Endothelial cell (in vitro differentiated cells): ENCODE measurements at places on chromosomes 7 and 10. TPM values are rescaled to one million over a fixed set of nuclear protein-coding genes. Genes with fewer than 3 reads are reported as not detected.

- no peak for DNase-seq
Observed at GRCh38 chr10:121324678-121325213, 273.5 kb downstream of the FGFR2 start.

Gene CDHR3
- 10.6 TPM for total RNA-seq

- DNase-seq: no peak
Observed at GRCh38 chr10:3964516-3964915, 179.5 kb upstream of the KLF6 start.

GRCh38 chr7:28389504-28390395, 22.6 kb upstream of the CREB5 start:
- DNase-seq: no peak

Gene PNLIPRP1
- total RNA-seq: not detected

GRCh38 chr7:54897891-54898290, 120.9 kb upstream of the EGFR start:
- no peak for DNase-seq

DNA sequence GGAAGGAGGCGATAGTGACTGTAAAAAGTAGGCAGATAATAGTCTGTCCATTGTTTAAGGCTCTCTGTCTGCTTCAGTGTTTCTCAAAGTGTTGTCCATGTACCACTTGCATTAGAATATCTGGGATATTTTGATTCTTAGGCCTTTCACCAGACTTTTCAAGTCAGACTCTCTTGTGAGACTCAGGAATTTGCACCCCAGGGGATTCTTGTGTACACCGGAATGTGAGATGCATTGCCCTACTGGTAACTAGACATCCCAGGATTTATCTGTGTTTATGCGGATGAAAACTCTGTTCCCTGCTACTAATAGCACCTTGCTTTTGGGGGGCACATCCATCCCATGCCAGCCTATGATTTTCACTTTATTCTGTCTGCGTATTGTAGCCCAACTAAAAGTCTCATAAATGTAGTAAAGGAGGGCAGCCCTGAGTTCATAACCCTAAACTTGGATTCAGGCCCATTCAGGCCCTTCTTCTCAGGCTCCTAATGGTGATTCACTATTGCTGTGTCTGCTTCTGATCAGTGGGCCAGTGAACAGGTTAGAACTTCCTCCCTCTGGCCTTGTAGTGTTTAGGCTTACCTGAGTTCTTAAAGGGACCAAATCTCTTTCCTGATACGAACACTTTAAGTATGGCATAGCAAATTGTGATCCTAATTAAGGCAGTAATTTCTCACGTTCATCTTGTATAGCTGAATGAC, 71.8 kb upstream of the RPA3 start:
- DNase-seq: no peak

DNA sequence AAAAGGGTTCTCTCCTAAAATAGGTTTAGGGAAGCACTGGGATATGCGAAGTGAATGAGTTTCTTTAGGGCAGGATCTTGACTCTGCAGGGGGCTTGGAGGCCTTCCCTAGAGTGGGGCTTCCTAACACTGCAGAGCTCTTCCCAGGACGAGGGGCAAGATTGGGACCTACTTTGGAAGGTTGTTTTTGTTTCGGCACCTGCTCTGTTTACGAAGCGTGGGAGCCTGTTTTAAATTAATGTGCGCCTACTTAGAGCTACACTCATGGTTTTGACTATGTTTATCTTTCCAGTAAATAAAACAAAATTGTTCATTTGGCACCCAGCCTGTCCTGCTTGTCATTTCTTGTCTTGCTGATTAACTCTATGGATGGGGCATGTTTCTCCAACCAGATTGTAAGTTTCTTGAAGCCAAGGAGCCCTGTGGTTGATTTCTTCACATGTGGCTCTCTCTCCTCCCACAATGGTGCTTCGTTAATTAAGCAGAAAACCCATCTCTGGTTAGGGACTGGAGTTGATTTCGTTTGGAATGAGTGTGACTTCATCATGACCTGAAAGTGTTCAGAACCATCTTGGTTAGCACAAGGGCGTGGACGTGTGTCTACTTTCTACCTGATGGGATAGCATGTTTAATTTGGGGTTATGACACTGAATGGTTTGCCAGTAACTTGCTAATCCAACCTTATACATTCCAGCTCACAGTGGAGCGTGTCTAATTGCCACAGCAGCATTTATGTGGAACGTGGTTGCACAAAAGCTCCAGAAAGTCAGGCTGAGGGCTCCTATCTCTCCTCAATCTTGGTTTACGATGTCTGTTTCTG, 98.1 kb downstream of the TCF7L2 start:
- no peak for DNase-seq

Gene IRF5
- total RNA-seq: 3.9 TPM

DNA sequence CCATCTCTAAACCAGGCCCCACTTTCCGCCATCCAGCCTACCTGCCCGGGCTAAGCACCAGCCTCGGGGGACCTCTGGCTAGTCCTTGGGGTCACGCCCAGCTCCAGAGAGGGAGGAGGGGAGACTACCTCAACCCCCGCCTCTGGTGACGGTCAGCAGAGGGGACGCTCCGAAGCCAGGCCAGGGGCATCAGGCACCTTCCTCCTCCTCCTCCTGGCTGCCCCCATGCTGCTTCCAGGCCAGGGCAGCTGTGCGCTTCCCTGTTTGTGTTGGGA, 4.0 kb upstream of the SMARCD3 start:
- DNase-seq: no peak

- no peak for DNase-seq
Observed at GRCh38 chr7:86747698-86748097, 104.0 kb downstream of the GRM3 start.

Gene OIT3
- total RNA-seq: 5.5 TPM

GRCh38 chr10:44685747-44686146, 225.4 kb upstream of the TMEM72 start:
- DNase-seq: no peak

DNA sequence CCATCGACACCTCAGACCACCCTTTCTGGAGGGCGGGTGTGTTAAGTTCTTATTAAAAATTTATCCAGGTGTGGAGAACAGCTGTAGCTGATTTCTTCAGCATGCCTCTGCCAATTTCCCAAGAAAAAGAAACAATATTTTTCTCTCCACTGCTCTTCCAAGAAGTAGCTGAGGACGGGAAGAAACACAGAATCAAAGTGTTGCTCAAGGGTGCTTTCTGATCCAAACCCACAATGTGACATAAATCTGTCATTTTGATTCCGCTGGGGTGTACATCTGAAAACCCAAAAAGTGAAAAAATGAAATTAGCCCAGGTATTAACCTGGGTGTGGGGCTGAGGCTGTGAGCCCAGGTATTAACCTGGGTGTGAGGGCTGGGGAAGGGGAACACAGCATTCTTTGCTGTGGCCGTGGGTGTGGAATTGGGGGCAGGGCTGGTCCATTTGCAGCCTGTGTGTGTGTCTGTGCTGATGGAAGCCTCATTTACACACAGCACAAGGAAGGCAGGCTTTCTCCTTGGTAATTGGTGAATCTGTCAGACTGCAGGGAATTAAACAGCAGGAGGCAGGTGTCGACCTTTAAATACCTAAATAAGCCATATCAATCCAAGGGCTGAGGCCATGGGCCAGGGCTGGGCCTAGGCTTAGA, 48.4 kb upstream of the CCDC3 start:
- no peak for DNase-seq

Gene INMT
- total RNA-seq: 1.4 TPM

DNA sequence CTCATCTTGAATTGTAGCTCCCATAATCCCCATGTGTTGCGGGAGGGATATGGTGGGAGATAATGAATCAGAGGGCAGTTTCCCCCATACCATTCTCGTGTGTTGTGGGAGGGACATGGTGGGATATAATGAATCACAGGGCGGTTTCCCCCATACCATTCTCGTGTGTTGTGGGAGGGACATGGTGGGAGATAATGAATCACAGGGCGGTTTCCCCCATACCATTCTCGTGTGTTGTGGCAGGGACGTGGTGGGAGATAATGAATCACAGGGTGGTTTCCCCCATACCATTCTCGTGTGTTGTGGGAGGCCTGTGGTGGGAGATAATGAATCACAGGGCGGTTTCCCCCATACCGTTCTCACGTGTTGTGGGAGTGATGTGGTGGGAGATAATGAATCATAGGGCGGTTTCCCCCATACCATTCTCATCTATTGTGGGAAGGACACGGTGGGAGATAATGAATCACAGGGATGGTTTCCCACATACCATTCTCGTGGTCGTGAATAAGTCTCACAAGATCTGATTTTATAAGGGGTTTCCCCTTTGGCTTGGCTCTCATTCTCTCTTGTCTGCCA, 271.0 kb downstream of the MAD1L1 start:
- no peak for DNase-seq

GRCh38 chr10:130493021-130493420, 356.8 kb downstream of the GLRX3 start:
- no peak for DNase-seq

- DNase-seq: peak; percentile 38
Observed at GRCh38 chr7:141221007-141221612, 147.2 kb downstream of the TMEM178B start.

- DNase-seq: no peak
Observed at GRCh38 chr10:31774299-31774900, 154.2 kb downstream of the ARHGAP12 start.

DNA sequence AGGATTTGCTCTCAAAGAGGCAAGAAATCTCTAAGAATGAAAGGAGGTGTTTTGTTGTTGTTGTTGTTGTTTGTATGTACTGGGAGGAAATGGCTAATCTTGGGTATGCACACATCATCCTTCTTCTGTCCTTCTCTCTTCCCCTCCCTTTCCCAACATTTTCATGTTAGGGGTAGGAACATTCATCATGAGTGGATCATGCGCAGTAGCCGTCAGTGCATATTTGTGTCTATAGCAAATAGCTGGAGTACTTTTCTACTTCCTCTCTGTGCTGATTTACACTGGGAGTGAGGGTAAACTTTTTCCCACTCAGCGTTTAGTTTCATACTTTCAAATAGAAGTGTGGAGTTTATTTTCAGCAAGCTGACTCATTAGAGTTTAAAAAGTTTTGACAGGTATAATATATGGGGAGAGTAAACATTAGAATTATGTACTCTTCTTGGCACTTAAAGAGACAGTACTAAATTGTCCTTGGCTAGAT, 80.5 kb upstream of the PRKG1 start:
- DNase-seq: no peak

DNA sequence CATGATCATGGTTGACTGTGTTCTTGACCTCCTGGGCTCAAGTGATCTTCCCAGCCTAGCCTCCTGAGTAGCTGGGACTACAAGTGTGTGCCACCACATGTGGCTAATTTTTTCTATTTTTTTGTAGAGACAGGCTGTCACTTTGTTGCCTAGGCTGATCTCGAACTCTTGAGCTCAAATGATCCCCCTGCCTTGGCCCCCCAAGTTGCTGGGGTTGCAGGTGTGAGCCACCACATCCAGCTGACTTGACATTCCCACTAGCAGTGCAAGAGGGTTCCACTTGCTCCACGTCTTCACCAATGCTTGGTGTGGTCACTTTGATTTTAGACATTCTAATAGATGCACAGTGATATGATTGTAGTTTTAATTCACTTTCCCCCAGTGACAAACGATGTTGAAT, 25.1 kb downstream of the CYP26A1 start:
- no peak for DNase-seq
